CD4-positive, CD25-positive, alpha-beta regulatory T cell (primary cell): ENCODE measurements at places on chromosomes 6 and 20. TPM values are rescaled to one million over a fixed set of nuclear protein-coding genes. Genes with fewer than 3 reads are reported as not detected.

CNR1 gene
- polyA plus RNA-seq, result not detected

RIPPLY2 gene
- polyA plus RNA-seq, result not detected

ACSS2 gene
- polyA plus RNA-seq, result 8.8 TPM

MCM8 gene
- polyA plus RNA-seq, result 0.60 TPM

TPBG gene
- polyA plus RNA-seq, result not detected

HLA-DQB2 gene
- polyA plus RNA-seq, result 3.7 TPM

SH3BGRL2 gene
- polyA plus RNA-seq, result not detected

NRSN1 gene
- not detected for polyA plus RNA-seq

PPARD gene
- polyA plus RNA-seq, result 6.6 TPM

CTAGE9 gene
- polyA plus RNA-seq, result not detected

LY86 gene
- 3.1 TPM for polyA plus RNA-seq

SAMD10 gene
- polyA plus RNA-seq, result 7.8 TPM

GPSM3 gene
- 103 TPM for polyA plus RNA-seq

ARMH2 gene
- 0.27 TPM for polyA plus RNA-seq

IL20RA gene
- polyA plus RNA-seq, result not detected

HLA-DOA gene
- 8.5 TPM for polyA plus RNA-seq

KCNB1 gene
- 0.05 TPM for polyA plus RNA-seq

TMEM239 gene
- polyA plus RNA-seq, result not detected

MEI4 gene
- not detected for polyA plus RNA-seq

B4GALT5 gene
- polyA plus RNA-seq, result 0.45 TPM

CLPSL1 gene
- polyA plus RNA-seq, result not detected

OGFR gene
- 41.5 TPM for polyA plus RNA-seq

KCNQ2 gene
- not detected for polyA plus RNA-seq

CBLN4 gene
- polyA plus RNA-seq, result not detected

GPX6 gene
- polyA plus RNA-seq, result not detected

ZNFX1 gene
- 35.4 TPM for polyA plus RNA-seq

SGK2 gene
- polyA plus RNA-seq, result not detected

GLP1R gene
- not detected for polyA plus RNA-seq

PLEKHG1 gene
- polyA plus RNA-seq, result 4.4 TPM

RHAG gene
- not detected for polyA plus RNA-seq

MTFR2 gene
- 1.0 TPM for polyA plus RNA-seq

RAET1G gene
- polyA plus RNA-seq, result not detected

LIN28B gene
- polyA plus RNA-seq, result not detected

IL17F gene
- not detected for polyA plus RNA-seq

KIAA1755 gene
- not detected for polyA plus RNA-seq

SIRPD gene
- not detected for polyA plus RNA-seq

ZNF322 gene
- polyA plus RNA-seq, result 7.9 TPM

ID4 gene
- not detected for polyA plus RNA-seq

ANGPT4 gene
- not detected for polyA plus RNA-seq

RPP21 gene
- 93.6 TPM for polyA plus RNA-seq

MAN1A1 gene
- polyA plus RNA-seq, result 10.7 TPM

C2 gene
- not detected for polyA plus RNA-seq

CST3 gene
- polyA plus RNA-seq, result 0.73 TPM

NR2E1 gene
- polyA plus RNA-seq, result not detected

GPR6 gene
- polyA plus RNA-seq, result not detected

F13A1 gene
- polyA plus RNA-seq, result not detected

CGA gene
- polyA plus RNA-seq, result not detected

UBE2V1 gene
- 130 TPM for polyA plus RNA-seq

FHL5 gene
- not detected for polyA plus RNA-seq

CYP24A1 gene
- polyA plus RNA-seq, result not detected

MUCL3 gene
- not detected for polyA plus RNA-seq

ADA gene
- 38.3 TPM for polyA plus RNA-seq
